ENCODE measurements at places on chromosomes 16 and 17.

DNA sequence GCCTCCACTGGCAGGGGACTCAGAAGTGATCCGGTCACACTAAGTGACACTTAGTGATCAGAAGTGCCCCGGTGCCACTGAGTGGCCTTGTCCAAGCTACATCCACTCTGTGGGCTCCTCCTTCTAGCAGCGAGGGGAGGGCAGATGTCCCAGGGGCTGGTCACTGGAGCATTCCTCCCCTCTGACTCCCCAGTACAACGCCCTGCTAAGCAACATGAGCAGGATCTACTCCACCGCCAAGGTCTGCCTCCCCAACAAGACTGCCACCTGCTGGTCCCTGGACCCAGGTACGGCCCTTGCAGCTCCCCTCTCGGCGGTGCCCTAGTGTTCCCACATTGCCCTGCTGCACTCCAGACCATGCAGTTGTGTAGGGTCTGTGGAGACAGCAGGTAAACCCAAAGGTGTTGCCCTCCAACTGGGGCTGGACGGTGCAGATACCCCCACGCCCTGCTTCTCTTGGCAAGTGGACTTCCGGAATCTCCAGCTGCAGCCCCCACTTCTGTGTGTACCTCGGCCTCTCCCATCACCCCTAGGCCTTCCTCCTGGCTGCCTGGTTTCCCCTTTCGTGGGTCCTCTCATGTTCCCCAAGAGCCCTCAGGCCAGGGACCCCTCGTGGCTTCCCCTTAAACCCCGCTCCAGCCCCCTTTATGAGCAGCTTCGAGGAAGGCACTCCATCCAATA lies 2.1 kb downstream of the ACE start:
- DNase-seq, result peak; percentile 33

GRCh38 chr17:27623614-27624013 lies 7.4 kb upstream of the LGALS9 start:
- no peak for DNase-seq

DNA sequence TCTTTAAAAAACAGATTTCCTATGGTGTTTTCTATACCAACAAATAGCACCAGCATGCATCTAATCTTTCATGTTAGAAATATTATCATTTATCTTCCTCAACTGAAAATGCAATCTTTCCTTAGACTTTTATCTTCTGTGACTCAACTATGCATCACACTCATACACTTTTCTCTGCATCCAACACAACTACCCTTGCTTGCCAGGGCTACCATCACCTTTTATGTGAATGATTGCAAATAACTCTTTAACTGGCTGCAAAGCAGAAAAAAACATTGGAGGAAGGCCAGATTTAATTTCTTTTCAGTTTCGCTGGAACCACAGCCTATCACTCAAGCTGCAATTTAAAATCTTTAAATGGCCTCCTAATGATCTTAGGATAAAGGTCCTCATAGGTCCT lies 212.9 kb downstream of the CDH8 start:
- DNase-seq, result no peak

- DNase-seq, result no peak
These were observed 18.6 kb downstream of the FOXN1 start for GRCh38 chr17:28524476-28525424.

- no peak for DNase-seq
These were observed 24.0 kb upstream of the CDC42EP4 start for GRCh38 chr17:73335591-73336407.

DNA sequence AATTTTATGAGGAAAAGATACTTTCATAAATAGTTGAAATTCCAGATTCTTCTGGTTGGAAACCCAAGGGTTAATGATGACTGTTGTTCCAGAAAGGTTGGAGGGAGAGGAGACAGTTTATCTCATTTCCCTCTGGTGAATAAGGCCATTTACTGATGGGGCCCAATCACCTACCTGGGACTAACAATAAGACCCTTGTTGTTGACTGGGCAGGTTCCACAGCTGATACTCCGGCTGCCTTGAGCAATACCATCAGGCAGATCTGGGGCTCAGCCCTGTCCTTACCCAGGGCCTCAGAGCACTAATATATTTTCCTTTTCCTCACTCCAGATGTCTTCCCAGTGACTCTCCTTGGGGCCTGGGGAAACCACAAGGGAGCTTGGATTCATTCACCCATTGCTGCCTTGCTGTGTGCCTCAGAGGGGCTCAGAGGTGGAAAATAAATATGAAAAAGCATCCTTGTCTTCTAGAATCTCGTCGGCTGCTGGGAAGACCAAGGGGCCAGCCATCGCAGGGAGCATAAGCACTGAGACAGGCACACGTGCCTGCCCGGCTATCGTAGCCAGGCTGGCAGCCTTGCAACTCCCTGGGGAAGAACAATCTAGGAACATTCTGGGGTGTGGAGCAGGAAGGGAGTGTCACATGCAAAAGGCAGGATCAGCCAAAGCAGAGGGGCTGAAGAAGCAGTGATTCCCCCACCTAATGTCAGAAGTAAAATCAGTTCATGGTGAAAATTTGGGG lies 54.4 kb downstream of the MPRIP start:
- DNase-seq, result no peak

DNA sequence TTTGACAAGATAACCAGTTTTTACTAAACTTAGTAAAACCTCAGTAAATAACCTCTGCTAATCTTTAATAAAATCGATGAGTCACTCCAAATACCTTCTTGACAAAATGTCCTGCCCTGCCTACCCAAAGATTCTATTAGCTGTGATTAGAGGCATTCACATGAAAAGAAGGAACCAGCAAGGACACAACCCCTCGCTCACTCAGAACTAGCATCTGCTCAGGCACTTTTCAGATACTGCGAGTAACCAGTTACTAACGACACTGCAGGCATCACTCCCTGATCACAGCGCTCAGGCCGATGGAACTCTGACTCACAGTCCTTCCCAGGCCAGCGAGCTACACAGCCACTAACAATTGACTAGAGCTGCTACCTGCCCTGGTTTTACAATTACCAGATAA lies 24.3 kb downstream of the PELP1 start:
- no peak for DNase-seq

- DNase-seq, result no peak
These were observed 458.0 kb downstream of the KIF2B start for GRCh38 chr17:54280741-54281140.

DNA sequence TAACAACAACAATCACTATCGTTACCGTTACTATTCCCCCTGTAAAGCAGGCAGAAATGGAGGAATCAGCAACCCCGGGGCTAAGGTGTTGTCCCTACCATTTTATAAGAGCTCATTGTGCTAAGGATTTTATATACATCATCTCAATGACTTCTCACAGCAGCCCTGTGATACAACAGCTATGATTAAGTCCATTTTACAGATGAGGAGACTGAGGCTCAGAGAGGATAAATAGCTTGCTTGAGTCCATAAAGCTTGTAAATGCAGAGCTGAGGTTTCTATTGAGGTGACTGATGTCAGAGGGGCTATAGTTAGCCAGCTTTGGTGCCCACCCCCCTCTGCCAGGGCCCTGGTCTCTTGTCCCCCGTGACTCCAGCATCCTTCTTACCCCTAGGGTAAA lies 16.7 kb upstream of the PDK2 start:
- DNase-seq, result no peak

- no peak for DNase-seq
These were observed 20.1 kb downstream of the TPSD1 start for GRCh38 chr16:1275791-1276579.

DNA sequence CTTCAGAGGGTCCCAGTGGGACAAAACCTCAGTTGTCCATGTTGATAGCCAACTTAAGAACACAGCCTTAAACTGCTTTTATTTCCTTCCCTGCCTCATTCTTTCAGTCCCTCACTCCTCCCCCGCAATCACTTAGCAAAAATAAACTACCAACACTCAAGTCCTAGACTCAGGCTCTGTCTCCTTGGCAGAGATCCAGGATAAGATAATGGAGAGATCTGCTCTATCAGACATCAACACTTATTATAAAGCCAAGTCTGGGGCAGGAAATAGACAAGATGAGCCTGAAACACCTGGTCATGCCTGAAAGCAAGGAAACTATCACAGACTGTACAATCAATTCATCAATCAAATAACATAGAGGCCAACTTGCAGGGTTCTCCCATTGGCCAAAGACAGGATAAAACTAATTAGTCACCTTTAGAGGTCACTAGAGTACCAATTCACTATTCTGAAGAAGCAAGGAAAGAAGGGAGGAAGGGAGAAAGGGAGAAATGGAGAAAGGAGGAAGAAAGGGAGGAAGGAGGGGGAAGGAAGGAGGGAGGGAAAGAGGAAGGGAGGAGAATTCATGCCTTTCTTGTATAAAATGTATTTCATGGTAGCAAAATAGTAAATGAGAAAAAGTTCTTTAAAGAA lies 15.7 kb downstream of the HYDIN start:
- DNase-seq, result no peak

DNA sequence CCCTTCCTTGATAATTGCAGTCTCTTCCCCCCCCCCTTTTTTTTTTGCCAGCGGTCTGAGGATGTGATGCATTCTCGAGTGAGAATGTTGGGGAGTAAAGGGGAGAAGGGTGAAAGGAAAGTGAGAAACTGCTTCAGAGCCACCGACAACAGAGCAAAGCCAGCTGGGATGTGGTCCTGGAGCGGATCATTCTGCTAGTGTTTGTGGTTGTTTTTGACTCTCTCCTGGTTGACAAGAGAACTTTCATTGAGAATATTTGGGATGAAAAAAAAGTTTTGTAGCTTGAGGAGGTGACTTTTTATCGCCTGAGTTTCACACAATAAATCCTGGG lies 1.3 kb downstream of the NF1 start:
- DNase-seq, result no peak

GRCh38 chr17:42850954-42851353 lies at the start of gene AOC3:
Gene AOC3, plus strand, starts transcription at chr17:42851199. Its CDS starts 145 bp downstream, at chr17:42851344.
- no peak for DNase-seq

DNA sequence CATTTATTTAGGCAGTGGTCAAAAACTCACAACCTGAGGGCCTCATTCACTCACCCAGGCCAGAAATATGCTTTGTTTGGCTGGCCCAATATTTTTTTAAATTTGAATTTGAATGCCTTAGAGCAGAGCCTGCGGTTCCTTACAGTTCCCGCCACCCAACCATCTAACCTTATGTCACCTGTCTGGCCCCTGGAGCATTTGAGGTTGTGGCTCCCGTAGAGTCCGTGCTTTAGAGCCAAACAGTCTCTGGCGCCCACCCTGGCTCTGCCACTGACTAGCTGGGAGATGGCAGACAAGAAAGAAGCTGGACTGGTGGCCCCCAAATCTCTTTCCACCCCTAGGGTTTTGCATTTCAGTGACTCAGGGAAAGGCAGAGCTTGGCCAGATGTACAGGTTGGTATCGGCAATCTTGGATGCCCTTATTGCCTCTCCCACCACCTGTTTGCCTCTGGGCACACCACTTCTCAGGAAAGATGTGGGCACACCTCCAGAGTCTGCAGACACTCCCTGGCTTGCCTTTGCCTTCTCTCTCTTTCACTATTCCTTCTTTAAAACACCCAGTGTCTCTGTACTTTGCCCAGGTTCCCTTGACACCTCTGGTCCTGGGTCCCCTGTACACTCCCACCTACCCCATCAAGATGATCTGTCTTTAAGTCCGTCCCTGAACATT lies 1.9 kb upstream of the MAP3K14 start:
- no peak for DNase-seq

GRCh38 chr16:71698491-71698890 lies 26.0 kb downstream of the PHLPP2 start:
- no peak for DNase-seq

- DNase-seq, result no peak
These were observed 2.9 kb upstream of the ABCA10 start for GRCh38 chr17:69231521-69231920.

- no peak for DNase-seq
These were observed 2.7 kb downstream of the DLX3 start for GRCh38 chr17:49992191-49992932.

DNA sequence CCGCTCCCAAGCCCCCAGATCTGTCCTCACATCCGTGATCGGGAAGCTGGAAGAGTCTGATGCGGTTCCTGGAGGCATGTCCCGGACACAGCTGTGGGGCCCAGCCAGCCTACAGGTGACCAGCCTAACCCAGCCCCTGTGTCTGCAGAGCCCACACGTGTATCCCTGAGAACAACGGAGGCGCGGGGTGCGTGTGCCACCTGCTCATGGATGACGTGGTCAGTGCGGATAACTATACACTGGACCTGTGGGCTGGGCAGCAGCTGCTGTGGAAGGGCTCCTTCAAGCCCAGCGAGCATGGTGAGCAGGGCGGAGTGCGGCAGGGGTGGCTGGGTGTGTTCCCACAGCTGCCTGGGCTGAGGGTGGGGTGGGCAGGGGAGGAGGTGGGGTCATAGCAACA lies 30.9 kb downstream of the IL4R start:
- DNase-seq, result no peak

DNA sequence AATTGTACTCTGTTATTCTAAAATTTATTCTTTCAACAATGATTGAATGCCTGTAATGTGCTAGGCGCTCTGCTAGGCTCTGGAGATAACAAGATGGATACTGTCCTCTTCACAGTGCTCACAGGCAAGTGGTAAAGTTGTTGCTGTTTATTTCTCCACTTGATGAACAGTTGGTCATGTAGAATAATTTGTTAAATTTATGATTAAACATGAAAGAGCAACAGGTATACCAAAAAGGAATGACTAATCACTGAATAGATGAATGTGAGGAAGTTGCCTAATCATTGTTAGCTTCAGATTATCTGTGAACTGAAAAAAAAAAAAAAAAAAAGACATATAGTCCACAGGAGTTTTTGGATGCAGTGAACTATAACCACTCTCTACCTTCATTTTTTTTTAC lies 62.3 kb downstream of the NFATC3 start:
- DNase-seq, result no peak

- DNase-seq, result no peak
These were observed 77.2 kb downstream of the TMC6 start for GRCh38 chr17:78051186-78051972.

- no peak for DNase-seq
These were observed 20.0 kb downstream of the SLC43A2 start for GRCh38 chr17:1608676-1609075.

DNA sequence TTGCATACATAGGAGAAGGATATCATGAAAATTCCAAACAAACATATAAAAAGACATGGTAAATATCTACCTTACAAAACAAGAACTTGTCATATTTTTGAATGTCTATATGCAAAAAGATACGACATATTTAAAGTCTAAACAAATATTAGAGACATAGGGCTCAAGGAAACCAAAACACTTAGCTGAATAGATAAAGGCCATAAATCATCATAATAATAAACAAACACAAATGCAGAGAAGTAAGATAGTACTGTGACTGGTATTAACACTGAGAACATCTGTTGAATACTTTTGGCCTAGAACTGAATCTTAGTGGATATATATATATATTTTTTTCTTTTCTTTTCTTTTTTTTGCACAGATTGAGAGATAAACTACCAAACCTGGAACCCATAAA lies 435.8 kb downstream of the KCNJ18 start:
- DNase-seq, result no peak

- DNase-seq, result no peak
These were observed 121.8 kb upstream of the IRX5 start for GRCh38 chr16:54808890-54809289.

- DNase-seq, result no peak
These were observed 162.0 kb downstream of the CHD9 start for GRCh38 chr16:53216798-53217197.

GRCh38 chr17:48299760-48300159 lies 130.3 kb downstream of the SKAP1 start:
- DNase-seq, result no peak

- DNase-seq, result no peak
These were observed 261.8 kb upstream of the PSMD7 start for GRCh38 chr16:74034862-74035261.
